ENCODE measurements at places on chromosomes 5 and 9. TPM values are rescaled to one million over a fixed set of nuclear protein-coding genes. Genes with fewer than 3 reads are reported as not detected.

DNA sequence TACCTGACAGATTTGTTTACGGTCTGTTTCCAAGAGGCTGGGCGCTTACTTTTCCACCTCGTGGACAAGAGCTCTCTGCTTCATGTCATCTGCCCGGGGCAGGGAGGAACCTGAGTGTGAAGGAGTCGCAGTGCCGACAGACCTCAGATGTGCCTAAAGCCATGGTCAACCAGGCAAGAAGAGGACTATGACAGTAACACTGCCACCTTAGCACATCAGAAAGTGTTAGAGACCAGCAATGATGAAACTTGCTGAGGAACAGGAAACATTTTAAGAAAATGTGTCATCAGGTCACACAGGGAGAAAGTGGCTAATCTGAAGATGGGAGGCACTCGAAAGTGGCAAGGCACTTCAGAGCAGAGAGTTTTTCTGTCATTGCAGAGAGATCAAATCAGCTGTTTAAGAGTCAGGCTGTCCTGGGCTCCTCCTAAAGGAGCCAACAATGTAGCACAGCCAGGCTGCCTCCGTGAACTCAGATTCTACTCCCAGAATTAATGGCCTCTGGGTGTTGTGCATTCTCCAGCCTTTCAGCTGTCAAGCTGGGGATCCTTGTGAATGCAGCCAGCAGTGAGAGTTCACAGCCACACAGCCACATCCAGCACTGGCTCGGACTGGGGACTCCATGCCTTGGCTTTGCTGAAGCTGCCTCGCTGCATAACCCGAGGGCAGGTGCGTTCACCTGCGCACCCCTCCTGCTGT is 94.6 kb downstream of the RAPGEF1 start:
- H3K4me1 ChIP-seq: peaks cover 4% of the 10 kb centered on the region
- peaks cover 4% of the 10 kb centered on the region for H3K36me3 ChIP-seq
- H3K27ac ChIP-seq: no peak overlapping the region

DNA sequence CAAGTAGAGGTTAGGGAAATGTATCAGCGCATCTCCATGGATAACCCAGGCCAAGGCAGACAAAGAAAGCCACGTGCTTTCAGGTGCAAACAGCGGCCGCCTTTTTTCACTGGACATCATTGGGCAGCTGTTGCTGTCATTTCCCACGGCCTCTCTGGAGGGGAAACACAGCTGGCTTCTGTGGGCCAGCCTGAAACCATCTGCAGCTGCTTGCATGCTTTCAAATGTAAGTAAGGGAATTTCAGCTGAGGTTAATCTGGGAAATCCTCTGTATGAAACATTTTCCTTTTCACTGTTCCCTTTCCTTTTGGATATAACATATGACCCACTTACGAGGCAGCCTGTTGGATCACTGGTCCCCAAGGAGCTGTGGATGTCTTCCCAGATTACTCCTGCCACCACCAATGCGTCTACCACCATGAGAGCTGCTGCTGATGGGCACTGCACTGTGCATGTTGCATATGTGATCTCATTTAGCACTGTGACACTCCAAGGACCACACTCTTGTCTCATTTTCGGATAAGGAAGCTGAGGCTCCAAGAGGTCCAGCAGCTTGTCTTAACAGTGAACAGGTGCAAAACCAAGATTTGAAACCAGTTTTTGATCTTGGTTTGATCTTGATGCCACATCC is 106.3 kb downstream of the C9orf152 start:
- peaks cover 5% of the 10 kb centered on the region for H3K4me1 ChIP-seq
- H3K4me3 ChIP-seq: no peak overlapping the region
- peak; percentile 31 for DNase-seq
- H3K36me3 ChIP-seq: no peaks in the 10 kb centered on the region
- H3K27me3 ChIP-seq: no peaks in the 10 kb centered on the region
- peak overlapping the region; percentile 37 for H3K27ac ChIP-seq

Gene NUDT12
- polyA plus RNA-seq: 29.0 TPM

DNA sequence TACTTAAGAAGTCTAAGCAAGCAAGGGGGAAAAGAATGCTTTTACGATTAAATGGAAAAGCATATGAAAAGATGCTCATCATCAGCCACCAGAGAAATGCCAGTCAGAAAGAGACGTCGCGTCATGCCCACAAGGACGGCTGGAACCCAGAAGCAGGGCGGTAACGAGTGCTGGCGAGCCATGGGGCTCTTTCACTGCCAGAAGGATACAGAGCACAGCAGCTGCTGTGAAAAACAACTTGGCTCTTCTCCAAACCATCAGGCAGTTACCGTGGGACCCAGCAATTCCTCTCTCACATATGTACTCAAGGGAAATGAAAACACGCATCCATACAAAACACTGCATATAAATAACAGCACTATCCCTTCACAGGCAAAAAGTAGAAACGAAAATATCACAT is 95.5 kb downstream of the CAMSAP1 start:
- no peaks in the 10 kb centered on the region for H3K4me1 ChIP-seq
- H3K27ac ChIP-seq: no peak overlapping the region
- no peaks in the 10 kb centered on the region for H3K27me3 ChIP-seq
- H3K36me3 ChIP-seq: peaks cover 10% of the 10 kb centered on the region

DNA sequence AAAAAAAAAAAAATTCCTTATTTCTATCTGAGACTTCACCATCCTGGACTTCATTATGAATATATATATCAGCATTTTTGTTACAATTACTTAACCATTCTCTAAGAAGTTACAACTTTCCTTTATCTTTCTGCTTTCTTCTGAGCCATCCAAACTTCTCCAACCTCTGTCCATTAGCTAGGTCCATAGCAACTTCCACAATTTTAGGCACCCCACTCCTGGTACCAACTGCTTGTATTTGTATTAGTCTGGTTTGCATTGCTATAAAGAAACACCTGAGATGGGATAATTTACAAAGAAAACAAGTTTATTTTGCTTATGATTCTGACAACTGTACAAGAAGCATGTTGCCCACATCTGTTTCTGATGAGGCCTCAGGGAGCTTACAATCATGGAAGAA is 182.1 kb downstream of the CDH9 start:
- no peaks in the 10 kb centered on the region for H3K36me3 ChIP-seq
- no peaks in the 10 kb centered on the region for H3K27me3 ChIP-seq
- H3K27ac ChIP-seq: no peak overlapping the region
- H3K4me3 ChIP-seq: no peak overlapping the region
- no peak for DNase-seq

GRCh38 chr9:34568133-34568532 is 21.4 kb downstream of the CNTFR start:
- H3K27me3 ChIP-seq: no peaks in the 10 kb centered on the region
- no peak overlapping the region for H3K4me3 ChIP-seq

DNA sequence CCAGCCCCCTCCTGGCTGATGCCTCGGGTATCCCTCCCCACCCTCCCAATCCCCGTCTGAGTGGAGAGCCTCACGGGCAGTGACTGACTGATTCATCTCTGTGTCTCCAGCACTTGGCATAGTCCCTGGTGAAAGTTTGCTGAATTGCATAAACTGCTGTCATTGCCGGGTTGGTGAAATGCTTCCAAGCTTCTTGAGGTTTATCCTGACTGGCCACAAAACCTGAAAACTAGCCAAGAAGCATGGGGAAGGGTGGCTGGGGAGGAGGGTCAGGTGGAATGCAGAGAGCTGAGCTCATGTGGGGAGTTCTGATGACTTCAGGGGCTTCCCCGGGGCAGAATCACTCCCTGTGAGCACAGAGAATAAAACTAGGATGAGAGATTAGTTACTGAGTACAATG is 56.9 kb upstream of the GGTA1 start:
- H3K4me1 ChIP-seq: no peaks in the 10 kb centered on the region
- no peak for DNase-seq
- no peaks in the 10 kb centered on the region for H3K27me3 ChIP-seq

DNA sequence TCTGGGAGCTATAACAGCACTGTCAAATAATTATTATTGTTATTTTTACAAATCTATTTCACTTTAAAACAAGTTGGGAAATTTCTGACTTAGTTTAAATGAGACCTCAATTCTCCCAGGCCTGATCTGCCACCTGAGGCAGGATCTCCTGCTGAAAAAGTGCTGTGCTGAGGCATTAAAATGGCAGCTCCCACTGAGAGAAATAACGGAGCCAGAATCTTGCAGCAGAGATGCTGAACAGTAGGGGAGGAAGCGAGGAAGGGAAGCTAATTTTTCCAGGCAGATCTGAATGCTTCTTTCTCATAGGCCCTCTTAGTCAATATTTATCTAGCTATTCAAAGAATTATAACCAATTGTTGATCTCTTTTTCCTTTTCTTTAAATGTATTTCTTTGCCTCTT is 196.3 kb downstream of the ZNF462 start:
- H3K4me1 ChIP-seq: no peaks in the 10 kb centered on the region
- DNase-seq: no peak
- no peak overlapping the region for H3K4me3 ChIP-seq
- no peak overlapping the region for H3K27ac ChIP-seq

- DNase-seq: no peak
- H3K4me1 ChIP-seq: no peaks in the 10 kb centered on the region
- H3K36me3 ChIP-seq: no peaks in the 10 kb centered on the region
- no peak overlapping the region for H3K4me3 ChIP-seq
Measured at GRCh38 chr5:29382780-29383179, 1810.7 kb upstream of the CDH6 start.

Gene SPOCK1
- polyA plus RNA-seq: 0.27 TPM

GRCh38 chr9:98380065-98380681 is 124.7 kb upstream of the TBC1D2 start:
- H3K36me3 ChIP-seq: no peaks in the 10 kb centered on the region
- peak; percentile 93 for DNase-seq
- peaks cover 50% of the 10 kb centered on the region for H3K4me1 ChIP-seq
- H3K27ac ChIP-seq: peak overlapping the region; percentile 80
- H3K4me3 ChIP-seq: peak overlapping the region; percentile 5
- no peaks in the 10 kb centered on the region for H3K27me3 ChIP-seq

Gene FRMD3
- polyA plus RNA-seq: 3.8 TPM

DNA sequence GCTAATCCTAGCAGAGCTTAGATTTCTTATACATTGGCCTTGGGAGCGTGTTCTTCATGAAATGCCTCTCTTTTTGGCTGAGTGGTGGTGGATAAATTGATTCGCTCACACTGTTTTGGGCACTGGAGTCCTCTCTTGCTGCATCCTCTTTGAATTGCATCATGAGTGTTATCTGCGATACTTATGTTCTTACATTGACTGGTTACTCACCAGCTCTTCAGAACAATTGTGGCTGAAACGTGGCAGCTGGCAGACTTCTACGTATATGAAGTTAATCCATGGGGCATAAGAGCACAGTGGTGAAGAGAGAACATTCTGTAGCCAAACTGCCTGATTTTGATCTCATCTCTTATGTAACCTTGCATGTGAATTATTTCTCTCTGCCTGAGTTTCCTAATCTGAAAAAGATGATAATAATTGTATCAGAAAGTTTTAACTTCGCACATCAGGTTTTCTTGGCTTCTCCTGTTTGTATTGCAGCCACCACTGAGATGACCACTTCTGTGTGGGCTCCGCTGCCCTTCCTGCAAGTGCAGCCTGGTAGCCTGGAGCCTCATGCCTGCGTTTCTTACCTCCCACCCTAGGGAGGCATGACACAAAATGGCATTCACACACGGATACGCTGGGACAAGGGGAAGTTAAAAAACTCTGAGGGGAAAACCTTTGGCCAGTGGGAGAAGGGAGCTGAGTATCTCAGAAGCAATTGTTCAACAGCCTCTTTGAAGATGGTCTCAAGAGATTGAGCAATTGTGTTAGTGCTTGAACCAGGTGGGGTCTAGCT is 295.2 kb downstream of the ARHGAP26 start:
- no peak overlapping the region for H3K4me3 ChIP-seq
- no peaks in the 10 kb centered on the region for H3K27me3 ChIP-seq
- DNase-seq: no peak
- no peaks in the 10 kb centered on the region for H3K4me1 ChIP-seq
- peaks cover 4% of the 10 kb centered on the region for H3K36me3 ChIP-seq
- H3K27ac ChIP-seq: peak overlapping the region; percentile 64

- H3K27me3 ChIP-seq: no peaks in the 10 kb centered on the region
- no peaks in the 10 kb centered on the region for H3K36me3 ChIP-seq
- H3K4me3 ChIP-seq: no peak overlapping the region
Measured at GRCh38 chr5:87499478-87500410, 87.0 kb upstream of the CCNH start.

DNA sequence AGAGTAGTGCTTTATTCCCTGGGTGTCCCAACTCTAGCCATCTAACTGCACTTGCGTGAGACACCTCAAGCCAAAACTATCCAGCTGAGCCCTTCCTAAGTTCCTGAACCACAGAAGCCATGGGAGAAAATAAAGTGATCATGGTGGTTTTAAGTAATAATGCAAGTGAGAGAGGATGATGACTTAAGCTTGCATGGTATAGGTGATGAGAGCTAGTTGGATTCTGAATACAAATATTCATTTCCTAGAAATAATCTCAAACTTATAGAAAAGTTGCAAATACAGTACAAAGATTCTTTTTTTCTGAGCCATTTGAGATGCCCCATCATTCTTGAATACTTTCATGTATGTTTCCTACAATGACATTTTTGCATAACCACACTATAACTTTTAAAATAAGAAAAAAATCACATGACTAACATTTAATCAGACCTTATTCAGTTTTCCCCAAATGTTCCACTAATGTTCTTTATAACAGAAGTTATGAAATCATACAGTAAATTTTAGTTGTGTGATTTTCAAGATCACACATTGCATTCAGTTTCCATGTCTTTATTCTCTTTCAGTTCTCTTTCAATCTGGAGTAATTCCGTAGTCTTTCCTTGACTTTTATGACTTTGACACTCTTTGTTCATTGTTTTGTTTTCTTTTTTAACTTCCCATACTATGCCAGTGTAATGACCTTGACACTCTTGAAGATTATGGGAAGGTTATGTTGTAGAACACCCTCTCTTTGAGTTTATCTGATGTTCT is 5.5 kb upstream of the AK3 start:
- no peak overlapping the region for H3K27ac ChIP-seq
- H3K27me3 ChIP-seq: no peaks in the 10 kb centered on the region
- no peak overlapping the region for H3K4me3 ChIP-seq
- H3K36me3 ChIP-seq: no peaks in the 10 kb centered on the region

GRCh38 chr9:36898431-36899020 is 135.5 kb downstream of the PAX5 start:
- no peak for DNase-seq
- no peaks in the 10 kb centered on the region for H3K4me1 ChIP-seq
- no peak overlapping the region for H3K27ac ChIP-seq
- no peak overlapping the region for H3K4me3 ChIP-seq

Gene ROPN1L
- polyA plus RNA-seq: not detected

DNA sequence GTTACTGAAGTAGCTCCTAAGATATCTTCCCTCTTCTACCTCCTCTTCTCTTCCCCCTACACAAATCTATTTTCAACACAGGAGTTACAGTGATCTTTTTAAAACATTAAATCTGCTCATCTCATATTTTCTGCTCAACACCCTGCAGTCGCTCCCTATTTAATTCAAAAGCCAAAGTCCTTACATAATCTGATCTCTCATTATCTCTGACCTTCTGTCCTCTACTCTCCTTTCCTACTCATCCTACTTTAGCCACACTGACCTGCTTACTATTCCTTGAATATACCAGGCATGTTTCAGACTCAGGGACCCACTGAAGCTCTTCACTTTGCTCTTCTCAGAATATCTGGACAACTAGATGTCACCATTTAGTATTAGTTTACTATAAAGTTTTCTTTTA is 87.9 kb downstream of the YTHDC2 start:
- H3K27me3 ChIP-seq: peaks cover 3% of the 10 kb centered on the region
- DNase-seq: no peak
- H3K4me3 ChIP-seq: no peak overlapping the region
- no peaks in the 10 kb centered on the region for H3K36me3 ChIP-seq
